ENCODE measurements at places on chromosomes 5 and 9.

- DNase-seq: no peak
Measured at GRCh38 chr5:94240993-94241651, 377.3 kb downstream of the KIAA0825 start.

DNA sequence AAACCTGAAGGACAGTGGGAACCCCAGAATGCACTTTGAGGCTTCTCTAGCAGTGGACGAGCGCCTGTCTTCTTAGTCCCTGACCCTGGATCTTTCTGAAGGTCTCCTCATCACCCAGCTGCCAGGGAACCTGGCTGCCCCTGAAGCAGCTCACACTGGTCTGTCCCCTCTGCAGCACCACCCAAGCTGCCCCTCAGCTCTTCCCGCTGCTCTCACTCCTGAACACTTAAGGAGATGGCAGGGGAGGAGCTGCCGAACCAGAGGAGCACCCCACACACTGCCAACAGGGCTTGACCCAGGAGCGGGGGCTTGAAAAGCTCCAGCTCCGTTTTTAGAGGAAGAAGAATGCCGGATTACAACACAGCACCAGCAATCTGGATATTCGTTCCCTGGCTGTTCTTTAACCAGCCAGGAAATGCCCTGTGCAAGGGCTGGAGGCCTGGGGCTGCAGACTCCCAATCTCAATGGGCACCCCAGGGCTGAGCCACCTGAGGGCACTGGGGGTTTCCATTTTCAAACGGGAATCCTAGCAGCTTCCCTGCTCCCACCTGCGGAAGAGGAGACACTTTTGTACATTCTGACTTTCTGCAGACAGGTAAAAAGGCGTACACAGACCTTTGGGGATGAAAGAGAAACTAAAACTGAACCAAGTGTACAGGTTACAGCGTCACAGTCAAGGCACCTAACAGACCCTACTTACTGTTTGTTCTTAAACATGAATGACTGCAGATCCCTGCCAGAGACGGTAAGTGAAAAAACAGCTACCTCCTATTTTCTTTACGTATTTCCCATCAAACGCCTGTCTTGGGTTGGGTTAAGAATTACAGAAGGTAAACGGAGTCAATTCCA is 36.3 kb downstream of the GOLM1 start:
- no peak for DNase-seq

DNA sequence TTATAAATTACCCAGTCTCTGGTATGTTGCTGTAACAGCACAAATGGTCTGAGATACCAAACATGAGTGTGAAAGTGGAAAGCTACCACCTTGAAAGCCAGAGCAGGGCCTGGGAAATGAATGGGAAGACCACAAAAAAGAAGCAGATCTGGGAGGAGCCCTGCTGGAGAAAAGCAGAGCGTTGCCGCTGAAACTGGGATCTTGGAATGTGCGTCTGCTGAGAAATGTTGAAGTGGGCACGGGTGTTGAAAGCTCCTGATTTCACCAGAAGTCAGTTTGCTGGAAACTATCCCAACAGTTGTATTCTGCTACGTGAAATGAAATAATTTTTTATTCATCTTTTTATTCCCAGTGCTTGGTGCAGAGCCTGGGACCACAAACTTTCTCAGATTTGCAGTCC is 40.0 kb downstream of the NUDT12 start:
- DNase-seq: no peak

- no peak for DNase-seq
Measured at GRCh38 chr5:160442824-160443431, 21.3 kb downstream of the PTTG1 start.

DNA sequence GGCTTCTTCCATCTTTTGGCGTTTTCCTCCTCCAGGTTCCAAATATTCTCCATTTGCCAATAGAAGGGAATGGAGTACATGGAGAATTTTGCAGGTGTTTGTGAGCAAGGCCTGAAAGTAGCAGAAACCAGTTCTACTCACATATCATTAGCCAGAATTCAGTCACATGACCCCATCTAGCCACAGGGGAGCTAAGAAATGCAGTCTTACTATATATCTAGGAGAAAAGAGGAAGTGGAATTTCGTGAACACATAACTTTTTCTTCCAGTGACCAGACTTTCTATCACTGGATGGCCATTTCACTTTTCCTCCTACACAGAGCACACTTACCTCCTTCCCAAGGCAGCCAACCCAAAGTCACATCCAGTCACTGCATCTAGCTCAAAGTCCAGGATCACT is 55.1 kb downstream of the LOX start:
- no peak for DNase-seq

DNA sequence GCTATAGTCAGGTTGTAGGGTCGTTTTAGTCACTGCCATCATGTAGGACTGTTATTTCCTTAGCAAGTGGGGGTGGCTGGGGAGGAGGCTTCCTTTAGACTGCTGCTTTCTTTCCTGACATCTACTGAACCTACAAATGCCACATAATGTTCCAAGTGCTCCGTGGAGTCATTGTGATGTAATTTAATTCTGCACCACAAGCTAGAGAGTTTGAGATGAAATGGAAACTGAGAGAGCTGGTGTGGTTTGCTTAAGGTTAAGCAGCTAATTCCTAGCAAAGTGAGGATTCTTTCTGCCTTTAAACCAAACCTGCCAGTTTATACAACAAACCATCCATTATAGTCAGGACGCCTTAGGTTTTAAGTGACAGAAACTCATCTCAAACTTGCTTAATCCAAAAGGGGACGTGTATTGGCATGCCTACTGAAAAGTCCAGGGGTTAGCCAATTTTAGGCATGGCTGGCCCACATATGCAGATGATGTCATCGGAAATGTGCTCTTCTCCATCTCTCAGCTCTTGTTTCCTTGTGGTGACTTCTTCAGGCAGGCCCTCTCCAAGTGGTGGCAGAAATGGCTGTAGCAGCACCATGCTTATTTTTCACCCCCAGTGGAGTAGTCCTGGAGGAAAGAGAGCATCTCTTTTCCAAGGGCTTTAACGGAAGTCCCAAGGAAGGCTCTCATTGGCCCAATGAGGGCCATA is 30.5 kb downstream of the ZNF618 start:
- DNase-seq: no peak

- no peak for DNase-seq
Measured at GRCh38 chr9:100669968-100670367, 92.1 kb downstream of the CAVIN4 start.

- DNase-seq: no peak
Measured at GRCh38 chr5:104265531-104266140, 703.0 kb upstream of the NUDT12 start.

DNA sequence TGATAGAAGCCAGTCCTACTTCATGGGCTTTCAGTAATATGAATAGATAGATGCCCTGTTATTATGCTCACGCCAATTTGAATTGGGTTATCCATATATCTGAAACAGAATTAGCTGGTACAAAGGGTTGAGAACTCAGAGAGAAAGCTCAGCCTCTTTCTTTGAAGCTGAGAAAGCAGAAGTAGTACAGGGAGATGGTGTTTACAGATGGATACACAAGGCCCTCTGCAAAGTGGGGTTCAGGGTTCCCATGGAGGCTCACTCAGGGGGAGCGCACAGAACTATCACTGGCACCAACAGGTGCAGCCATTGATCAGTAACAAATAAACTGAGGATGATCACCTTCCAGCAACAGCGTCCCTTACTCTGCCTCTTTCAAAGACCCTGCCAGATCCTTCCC is 349.7 kb downstream of the ICE1 start:
- DNase-seq: no peak

DNA sequence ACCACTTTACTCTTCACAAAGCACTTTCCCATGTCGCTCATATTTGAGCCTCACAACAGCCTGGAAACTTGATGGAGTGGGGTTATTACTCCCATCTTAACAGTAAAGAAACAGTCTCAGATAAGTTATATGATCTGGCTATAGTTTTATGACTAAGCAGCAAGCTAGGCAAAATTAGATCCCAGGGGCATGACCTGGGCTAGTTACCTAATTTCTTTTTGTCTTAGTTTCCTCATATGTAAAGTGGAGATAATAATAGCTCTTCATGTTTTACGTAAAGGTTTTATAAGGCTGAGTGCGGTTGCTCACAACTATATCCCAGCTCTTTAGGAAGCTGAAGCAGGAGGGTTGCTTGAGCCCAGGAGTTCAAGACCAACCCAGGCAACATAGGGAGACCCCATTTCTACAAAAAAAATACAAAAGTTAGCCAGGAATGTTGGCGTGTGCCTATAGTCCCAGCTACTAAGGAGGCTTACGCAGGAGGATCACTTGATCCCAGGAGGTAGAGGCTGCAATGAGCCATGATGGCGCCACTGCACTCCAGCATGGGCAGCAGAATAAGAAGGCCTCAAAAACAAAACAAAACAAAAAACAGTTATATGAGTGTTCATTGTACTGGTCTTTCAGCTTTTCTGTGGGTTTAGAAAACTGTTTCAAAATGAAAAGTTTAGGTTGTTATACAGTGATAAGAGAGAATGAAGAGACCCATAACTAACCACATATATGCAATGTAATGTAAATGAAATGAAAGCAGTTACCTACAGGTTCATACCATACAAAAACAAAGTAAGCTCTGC is 6.5 kb upstream of the PLIN2 start:
- no peak for DNase-seq

DNA sequence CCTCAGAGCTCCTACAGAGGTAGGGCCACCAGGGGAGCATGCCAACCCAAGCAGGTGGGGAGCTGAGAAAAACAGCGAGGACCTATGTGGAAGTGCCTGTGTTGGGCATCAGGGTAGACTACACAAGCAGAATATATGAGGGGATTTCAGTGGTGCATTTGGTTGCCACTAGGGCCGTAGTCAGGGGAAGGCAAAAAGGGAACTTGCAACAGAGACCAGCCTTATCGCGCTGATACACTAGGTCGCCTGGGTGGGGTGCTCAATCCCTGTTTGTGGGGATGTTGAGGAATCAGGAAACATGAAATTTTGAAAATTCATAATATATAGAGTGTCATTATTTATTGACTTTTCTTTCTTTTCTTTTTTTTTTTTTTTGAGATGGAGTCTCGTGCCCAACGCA is 370.9 kb upstream of the PRR16 start:
- DNase-seq: no peak

DNA sequence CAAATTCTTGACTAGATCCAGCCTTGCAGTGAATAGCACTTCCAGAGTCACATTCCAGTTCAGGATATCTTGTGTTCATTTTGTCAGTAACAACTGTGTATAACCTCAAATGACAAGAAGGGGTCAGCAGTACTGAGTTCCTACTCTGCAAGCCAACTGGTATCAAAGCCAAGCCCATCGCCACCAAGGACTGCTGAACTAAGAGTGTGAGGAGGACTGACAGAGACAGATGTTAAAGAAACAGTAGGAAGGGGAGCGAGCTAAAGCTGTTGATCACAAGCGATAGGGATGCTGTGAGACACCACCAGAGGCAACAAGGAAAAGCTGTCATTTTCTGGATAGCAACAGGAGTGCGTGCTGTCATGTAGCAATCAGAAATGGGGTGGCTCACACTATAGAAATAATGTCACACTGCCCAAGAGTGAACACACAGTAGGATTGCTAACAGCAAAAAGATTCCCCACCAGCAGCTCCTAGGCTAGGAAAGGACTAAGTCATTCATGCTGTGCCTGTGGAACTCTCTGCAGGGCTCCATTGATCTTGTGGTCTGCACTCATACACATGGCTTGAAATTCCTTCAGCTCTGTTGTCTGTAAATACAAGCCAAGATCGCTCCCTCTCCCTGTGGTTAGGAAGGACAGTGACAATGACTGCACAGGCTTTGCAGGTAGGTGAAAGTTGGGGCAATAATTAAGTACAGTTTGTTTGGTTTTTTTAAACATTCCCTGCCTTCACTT is 658.6 kb downstream of the NR2F1-AS1 start:
- DNase-seq: no peak

GRCh38 chr5:12526113-12526512 is 621.9 kb upstream of the CTNND2 start:
- no peak for DNase-seq

DNA sequence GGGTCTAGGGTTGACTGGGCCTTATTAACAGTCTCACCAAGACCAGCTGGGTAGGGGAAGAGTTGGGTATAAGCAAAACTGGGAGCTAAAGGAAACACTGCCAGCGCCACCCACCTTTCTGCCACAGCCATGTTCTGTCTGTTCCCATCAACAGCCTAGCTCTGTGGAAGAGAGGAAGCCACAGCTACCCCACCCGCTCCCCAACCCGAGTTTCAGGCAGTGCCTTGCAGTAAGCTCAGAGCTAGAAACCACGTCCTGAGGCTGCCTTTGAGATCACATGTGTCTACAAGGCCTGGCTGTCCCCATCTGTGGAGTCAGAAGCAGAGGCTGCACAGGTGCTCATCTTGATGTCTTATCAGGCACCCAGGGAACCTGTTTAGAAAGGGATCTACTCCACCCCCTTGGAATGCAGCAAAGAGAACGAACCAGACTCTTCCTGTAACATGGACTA is 15.3 kb downstream of the HNRNPH1 start:
- DNase-seq: no peak

GRCh38 chr5:11655681-11656080 is 248.6 kb downstream of the CTNND2 start:
- DNase-seq: no peak

- peak; percentile 53 for DNase-seq
Measured at GRCh38 chr9:120904061-120904977, 22.3 kb downstream of the TRAF1 start.

DNA sequence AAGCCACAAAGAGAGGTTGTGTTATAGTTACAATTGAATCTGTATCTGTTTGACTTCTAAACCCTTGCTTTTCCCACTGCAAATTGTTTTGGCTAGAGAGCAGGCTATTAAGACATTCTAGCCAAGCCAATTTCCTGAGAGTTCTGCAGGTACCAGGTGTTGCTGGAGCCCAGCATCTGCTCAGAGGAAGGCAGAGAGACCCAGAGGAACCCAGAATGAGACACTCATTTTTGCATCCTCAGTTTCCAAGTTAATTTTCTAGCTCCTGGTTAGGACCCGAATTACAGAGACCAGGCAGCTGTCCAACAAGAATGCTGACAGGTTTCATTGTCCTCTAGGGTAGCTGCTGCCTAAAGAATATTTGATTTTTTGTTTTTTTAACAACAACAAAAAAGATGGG is 266.2 kb downstream of the TRIM32 start:
- no peak for DNase-seq

GRCh38 chr5:141411575-141411974 is 1.2 kb upstream of the PCDHGA10 start:
- no peak for DNase-seq

DNA sequence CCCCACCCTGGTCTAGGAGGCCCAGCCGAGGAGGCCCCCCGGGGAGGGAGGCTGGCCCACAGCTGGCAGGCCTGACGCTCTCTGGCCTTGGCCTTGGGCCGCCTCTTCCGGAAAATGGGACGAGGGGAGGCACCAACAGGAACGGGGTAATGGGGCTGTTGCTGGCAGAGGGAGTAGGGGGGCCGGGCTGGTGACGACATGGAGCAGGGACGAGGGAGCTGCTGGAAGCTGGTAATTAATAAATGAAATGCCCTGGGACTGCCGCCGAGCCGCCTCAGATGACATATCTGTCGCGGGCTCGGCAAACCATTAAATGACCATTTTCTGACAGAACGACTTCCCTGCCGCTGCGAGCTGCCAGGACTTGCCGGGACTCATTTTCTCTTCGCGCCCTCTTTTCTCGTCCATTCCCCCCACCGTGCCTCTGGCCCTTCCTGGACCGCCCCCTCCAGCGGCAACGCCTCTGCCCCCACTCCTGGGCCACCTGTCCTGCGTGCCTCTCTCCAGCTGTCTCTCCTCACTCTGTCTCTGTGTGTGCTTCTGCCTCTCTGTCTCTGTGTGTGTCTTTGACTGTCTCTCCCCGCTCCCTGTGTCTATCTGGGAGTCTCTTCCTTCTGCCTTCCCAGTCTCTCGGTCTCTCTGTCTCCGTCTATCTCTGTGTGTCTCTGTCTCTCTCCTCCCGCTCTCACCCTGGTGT is 215.7 kb downstream of the PAX5 start:
- DNase-seq: no peak

- no peak for DNase-seq
Measured at GRCh38 chr5:6452622-6453504, 4.2 kb downstream of the UBE2QL1 start.
